ENCODE measurements at places on chromosomes 5 and 9. TPM values are rescaled to one million over a fixed set of nuclear protein-coding genes. Genes with fewer than 3 reads are reported as not detected.

GRCh38 chr5:64166201-64166959 lies 737 bp downstream of the RNF180 start:
- no peak for DNase-seq

- no peak for DNase-seq
Observed at GRCh38 chr9:116067566-116067965, 86.0 kb upstream of the PAPPA start.

- no peak for DNase-seq
Observed at GRCh38 chr9:91143642-91144041, 218.1 kb downstream of the AUH start.

The MZB1 gene
- 0.71 TPM for total RNA-seq

The N4BP3 gene
- total RNA-seq: 2.6 TPM

The SPINK6 gene
- total RNA-seq: not detected

The NDUFS6 gene
- 20.7 TPM for total RNA-seq

GRCh38 chr9:113617550-113617949 lies 154.0 kb downstream of the RGS3 start:
- DNase-seq: no peak

DNA sequence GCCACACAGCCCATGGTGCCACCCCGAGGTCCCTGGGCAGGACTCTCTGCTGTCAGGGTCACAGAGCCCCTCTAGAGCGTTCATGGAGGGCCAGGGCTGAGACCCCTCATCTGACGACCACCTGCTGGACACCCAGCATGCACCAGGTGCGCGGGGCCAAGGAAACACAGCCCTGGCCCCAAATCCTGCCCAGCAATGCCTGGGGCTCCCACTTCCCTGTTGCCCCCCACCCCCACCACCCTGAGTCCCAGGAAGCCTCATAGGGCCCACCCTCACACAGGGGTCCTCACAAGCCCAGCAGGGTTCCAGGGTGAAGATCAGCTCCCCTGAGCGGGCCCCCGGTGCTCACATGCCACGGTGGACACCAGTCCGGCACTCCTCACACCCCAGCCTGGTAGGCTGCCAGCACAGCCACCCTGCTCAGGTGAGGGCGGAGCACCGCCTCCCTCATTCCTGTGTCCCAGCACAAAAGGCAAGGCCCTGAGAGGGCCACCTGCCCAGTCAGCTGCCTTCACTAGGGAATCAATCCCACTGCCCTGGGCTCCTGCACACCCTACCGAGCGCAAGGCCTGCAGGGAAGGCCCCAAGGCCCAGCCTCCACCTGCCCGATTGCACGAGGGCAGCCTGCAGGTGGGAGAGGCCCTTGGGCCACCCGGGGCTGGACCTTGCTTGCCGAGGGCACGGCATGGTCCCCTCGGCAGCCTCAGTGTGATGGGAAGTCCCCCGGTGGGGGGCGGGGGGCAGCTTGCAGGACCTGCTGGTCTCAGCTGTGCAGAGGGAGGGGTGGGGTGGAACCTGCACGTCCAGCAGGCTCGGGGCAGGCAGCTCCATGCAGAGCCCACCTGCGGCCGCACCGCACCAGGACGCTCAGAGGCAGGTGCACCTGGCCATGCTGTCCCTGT lies 56.4 kb upstream of the UBAC1 start:
- peak; percentile 56 for DNase-seq

GRCh38 chr5:115170134-115170928 lies 623 bp upstream of the TRIM36 start:
- no peak for DNase-seq

GRCh38 chr9:127537792-127538191 lies 74.3 kb upstream of the STXBP1 start:
- DNase-seq: no peak

The RPL37 gene
- 1,013 TPM for total RNA-seq

The ENG gene
- 285 TPM for total RNA-seq

GRCh38 chr5:55694152-55694830 lies 17.8 kb downstream of the SLC38A9 start:
- no peak for DNase-seq

- no peak for DNase-seq
Observed at GRCh38 chr5:7728076-7728475, 122.9 kb downstream of the CFAP90 start.

The SLC27A6 gene
- 57.2 TPM for total RNA-seq

DNA sequence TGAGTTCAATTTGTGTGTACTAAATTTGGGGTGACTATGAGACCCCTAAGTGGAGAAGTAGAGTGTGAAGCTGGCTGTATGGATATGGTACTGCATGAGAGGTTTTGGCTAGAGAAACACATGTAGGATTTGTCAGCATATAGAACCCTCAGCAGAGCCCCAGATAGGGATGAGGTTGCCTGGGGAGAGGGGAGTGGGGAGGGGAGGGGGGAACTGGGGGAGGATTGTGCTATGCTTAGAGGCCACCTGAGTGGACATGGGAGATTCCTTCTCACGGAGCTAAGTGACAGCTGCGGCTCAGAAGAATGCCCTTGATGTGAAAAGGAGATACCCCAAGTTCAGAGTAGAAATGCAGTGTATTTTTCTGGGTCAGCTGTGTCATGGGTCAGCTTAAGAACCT lies 11.2 kb downstream of the SLC22A5 start:
- no peak for DNase-seq

The SPATA31E1 gene
- total RNA-seq: not detected

The TIFAB gene
- total RNA-seq: 0.22 TPM

GRCh38 chr5:14705556-14705955 lies 41.0 kb downstream of the OTULIN start:
- no peak for DNase-seq

The ARL10 gene
- 29.2 TPM for total RNA-seq

- DNase-seq: no peak
Observed at GRCh38 chr9:70382709-70383605, 31.5 kb downstream of the KLF9 start.

DNA sequence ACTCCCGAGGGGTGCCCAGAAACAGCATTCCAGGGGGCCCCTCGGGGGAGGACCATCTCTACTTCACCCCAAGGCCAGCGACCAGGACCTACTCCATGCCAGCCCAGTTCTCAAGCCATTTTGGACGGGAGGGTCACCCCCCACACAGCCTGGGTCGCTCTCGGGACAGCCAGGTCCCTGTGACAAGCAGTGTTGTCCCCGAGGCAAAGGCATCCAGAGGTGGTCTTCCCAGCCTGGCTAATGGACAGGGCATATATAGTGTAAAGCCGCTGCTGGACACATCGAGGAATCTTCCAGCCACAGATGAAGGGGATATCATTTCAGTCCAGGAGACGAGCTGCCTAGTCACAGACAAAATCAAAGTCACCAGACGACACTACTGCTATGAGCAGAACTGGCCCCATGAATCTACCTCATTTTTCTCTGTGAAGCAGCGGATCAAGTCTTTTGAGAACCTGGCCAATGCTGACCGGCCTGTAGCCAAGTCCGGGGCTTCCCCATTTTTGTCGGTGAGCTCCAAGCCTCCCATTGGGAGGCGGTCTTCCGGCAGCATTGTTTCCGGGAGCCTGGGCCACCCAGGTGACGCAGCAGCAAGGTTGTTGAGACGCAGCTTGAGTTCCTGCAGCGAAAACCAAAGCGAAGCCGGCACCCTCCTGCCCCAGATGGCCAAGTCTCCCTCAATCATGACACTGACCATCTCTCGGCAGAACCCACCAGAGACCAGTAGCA lies 83.9 kb downstream of the GOLPH3 start:
- DNase-seq: no peak

DNA sequence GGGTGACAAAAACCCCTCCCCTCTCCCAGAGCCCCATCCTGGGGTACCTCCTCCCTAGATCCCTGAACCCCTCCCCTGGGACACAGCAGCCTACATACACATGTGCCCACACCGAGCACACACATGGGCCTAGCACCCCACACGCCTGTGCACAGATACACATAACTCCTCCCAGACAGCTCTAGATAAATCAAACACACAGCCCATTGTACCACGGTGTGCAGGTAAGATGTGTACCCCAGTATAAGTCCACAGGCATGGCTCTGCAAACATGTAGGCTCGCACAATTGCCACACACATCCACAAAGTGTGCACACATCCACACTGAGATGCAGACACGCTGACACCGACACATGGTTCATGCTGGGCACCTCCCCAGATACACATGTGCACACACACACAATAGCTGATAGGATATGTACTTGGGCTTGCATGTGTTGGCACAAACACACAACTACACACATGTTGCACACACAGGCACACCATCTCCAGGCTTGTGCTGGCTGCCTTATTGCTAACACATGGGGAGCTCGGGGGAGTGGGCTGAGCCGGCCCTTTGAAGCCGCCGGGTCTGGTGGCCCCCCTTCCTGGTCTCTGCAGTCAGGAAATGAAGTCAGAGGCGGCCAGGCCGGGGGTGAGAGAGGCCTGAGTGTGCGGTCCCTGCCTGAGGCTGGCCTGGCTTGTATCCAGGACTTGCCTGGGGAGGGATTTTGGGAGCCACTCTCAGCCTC lies 30.2 kb downstream of the GOLGA2 start:
- peak; percentile 83 for DNase-seq

DNA sequence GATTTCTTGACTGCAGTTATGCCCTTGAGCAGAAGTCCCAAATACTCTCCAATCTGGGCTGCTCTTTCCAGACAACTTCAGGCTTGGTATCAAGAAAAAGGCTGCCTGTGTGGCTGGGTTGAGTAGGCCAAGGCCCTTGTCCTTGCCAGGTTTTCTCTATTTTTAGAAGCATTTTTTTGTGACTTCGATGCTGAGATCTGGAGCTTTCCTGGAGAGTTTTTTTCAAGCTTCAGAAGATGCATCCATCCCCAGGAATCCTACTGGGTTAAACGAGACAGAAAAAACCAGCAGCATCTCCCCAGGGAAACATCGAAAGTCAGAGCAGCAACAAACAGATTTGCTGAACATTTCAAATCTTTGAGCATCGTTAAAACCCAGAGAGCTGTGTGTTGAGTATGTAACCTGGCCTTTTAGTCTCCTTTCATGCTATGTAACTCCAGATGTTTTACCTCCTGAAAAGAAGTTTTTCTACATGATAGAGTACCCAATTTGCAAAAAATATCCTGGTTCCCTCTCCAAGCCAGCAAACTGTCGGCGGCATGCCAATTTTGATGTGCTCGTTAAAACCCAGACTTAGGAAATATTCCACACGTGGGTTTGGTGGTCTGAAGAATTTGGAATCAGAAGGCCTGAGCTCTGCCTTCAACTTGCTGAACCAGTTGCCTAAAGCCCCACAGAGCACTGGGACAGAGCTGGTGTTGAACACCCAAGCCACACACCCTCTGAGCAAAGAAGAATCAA lies 98.1 kb upstream of the ALDH1B1 start:
- DNase-seq: no peak

GRCh38 chr5:128446-128845 lies 36.5 kb downstream of the PLEKHG4B start:
- DNase-seq: no peak

DNA sequence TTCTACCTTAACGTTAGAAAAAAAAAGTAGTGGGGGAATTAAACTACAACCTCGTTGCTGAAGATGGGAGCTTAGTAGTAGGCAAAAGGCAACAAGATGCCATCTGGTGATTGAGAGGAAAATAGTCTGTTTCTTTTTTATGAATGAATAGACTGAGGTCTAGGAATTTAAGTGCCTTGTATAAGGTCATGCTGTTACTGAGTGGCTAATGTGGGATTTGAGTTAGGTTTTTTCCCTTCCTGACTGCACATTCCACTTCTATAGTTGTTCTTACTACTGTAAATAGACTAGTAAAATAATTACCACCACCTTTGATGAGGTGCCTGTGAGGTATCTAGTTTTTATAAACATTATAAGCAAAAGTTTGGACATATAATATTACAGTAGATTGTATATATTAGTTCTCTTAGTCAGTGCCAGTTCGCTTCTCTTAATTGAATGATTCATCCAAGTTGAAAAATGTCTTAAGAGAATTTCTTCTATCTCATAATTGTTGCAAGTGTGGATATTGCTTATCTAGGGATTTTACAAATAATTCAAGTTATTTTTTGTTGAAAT lies 19.1 kb downstream of the FSD1L start:
- DNase-seq: no peak

- DNase-seq: peak; percentile 54
Observed at GRCh38 chr5:180591311-180591887, at the start of gene SCGB3A1. Gene SCGB3A1, minus strand, starts transcription at chr5:180591499. Its CDS starts 37 bp downstream, at chr5:180591462.

GRCh38 chr9:72646061-72646460 lies 124.7 kb downstream of the TMC1 start:
- DNase-seq: no peak

The TGFBI gene
- total RNA-seq: 232 TPM

GRCh38 chr9:77864211-77864889 lies 167.3 kb downstream of the GNAQ start:
- no peak for DNase-seq

DNA sequence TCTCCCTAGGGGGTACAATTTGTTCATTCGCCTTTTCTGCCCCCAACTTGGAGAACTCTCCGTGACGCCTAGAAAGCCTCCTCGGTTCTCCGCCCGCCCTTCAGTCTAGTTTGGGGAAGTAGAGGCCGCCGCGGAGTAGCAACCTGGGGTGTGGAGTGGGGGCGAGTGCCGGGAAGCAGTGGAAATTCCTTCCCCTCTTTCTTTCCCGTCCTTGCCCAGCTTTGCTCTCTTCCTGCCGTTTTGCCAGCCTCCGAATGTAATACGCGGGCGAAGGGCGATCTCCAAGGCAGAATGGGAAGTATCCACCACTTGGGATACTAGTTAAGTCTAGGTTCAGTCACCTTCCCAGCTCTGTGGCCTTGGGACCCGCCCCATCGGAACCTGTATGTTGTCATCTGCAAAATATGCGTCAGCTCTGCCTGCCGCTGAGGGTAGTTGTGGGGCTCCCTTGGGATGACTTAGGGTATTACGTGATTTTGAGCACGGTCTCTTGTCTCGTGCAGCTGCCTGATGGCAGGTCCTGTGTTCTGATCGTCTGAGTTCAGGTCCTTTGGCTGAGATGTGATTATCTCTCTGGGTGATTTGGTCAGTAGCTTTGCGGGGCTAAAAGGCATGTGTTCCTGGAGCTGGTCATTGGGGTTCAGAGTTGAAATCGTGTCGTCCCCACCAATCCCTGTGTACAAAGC lies 724 bp downstream of the PAM start:
- peak; percentile 67 for DNase-seq

GRCh38 chr5:33330992-33331391 lies 109.8 kb upstream of the TARS1 start:
- DNase-seq: no peak
